NCI-H2081 treated with DMSO at 0.1 percent for 48 hours (cell line): ENCODE measurements at places on chromosomes 16 and 17.

DNA sequence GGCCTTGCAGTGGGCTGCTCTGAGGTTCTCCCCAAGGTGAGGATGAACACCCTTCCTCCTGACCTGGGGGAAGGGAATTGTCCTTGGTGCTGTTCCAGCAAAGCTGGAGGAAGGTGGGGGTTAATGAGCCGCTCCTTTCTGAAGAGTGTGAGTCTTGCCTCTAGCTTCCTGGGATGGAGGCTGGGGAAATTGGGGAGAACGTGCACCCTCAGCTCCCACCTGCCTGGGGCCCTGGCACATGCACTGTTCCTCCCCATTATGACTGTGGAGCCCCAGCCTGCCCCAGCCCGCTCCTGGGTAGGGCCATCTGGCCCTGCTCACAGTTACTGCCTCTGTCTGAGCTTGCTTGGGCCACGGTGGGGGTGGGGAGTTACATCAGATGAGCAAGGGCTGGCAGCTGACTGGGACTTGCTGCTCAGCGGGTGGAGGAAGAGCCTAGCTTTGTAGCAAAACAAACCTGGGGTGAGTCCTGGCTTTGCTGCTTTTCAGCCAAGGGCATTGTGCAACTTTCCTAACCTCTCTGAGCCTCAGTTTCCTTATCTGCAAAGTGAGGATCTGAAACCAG is 11.1 kb downstream of the TNS4 start:
- DNase-seq = no peak

- no peak for DNase-seq
Observed at GRCh38 chr17:67615736-67616135, 102.0 kb upstream of the NOL11 start.

DNA sequence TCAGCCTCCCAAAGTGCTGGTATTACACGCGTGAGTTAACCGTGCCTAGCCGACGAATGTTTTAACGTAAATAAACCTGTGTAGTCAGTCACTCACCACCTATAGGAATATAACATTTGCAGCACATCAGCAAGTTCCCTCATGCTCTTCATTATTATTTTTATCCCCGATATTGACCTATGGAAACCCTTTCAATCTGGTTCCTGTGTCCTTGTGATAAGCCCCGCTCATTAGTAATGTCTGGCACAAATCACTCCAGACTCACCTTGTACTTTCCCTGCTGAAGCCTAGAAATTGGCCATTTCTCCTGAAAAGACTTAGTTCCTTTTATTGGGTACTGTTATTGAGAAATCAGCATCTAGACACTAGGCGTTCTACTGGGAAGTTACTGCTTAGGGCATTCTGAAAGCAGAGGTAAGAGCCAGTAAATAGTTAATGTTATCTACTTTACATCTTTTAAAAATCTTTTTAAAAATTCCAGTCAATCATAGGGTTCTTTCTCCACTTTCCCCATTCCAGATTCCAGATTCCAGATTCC is 1.5 kb upstream of the PHKG2 start:
- no peak for DNase-seq

DNA sequence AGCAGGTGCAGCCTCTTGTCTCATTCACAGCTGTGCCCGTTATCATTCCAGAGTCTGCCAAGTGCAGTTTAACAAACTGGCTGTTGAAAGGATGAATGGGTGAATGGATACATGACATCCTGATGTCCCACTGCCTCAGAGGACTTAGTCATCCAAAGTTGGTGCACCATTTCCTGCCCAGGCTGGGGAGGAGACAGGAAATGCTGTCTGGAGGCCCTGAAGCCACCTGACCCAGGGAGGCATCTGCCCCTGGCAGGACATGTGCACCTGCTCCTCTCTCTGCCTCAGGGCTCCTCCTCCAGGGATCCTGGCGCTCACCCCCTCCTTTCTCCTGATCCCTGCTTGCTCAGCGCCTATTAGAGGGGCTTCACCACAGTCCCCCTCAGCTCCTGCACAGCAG is 1.8 kb upstream of the CD300C start:
- DNase-seq = no peak

DNA sequence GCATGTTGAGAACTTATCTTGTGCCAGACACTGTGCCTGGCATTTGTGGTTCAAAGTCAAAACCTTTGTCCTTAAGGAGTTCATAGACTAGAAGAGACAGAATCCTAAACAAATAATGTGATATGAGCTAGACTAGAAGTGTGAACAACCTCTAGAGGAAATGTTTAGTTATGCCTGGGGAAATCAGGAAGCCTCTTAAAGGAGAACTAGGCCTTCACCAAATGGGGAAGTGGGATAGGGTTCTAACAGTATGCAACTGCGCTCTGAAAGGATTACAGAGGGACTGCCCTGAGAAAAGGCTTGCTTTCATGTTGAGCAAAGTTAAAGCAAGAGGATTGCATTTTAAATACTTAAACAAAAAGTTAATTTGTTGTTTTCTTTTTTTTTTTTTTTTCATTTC is 4.9 kb downstream of the RUNDC1 start:
- no peak for DNase-seq

DNA sequence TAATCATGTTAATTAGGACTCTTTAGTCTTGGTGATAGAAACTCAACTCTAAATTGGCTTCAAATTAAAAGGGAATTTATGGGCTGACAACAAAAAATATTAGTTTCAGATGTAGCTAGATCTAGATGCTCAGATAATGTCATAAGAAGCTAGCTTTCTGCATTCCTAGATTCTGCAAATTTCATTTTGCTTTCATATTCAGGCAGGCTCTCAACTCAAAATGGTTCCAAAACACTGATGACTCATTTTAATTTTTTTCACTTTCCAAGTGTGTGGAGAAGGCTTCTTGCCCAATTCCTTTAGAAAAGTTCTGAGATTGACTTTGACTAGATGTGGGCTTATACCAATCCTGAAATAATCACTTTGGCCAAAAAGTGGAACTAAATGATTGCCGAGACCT is 236.7 kb upstream of the GOT2 start:
- no peak for DNase-seq
